CD4-positive, alpha-beta T cell treated with Interleukin-17A for 4 hours (primary cell): ENCODE measurements at places on chromosomes 2 and 18.

DNA sequence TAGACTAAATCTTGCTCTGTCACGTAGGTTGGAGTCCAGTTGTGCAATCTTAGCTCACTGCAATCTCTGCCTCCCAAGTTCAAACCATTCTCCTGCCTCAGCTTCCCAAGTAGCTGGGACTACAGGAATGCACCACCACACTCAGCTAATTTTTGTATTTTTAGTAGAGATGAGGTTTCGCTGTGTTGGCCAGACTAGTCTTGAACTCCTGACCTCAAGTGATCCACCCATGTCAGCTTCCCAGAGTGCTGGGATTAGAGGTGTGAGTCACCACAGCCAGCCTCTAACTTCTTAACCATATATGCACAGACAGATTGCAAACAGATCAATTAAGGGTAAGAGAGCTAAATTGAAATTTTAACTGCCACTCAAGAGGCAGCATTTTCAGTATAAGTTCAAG, 22.1 kb upstream of the CNGA3 start:
- DNase-seq, result no peak

DNA sequence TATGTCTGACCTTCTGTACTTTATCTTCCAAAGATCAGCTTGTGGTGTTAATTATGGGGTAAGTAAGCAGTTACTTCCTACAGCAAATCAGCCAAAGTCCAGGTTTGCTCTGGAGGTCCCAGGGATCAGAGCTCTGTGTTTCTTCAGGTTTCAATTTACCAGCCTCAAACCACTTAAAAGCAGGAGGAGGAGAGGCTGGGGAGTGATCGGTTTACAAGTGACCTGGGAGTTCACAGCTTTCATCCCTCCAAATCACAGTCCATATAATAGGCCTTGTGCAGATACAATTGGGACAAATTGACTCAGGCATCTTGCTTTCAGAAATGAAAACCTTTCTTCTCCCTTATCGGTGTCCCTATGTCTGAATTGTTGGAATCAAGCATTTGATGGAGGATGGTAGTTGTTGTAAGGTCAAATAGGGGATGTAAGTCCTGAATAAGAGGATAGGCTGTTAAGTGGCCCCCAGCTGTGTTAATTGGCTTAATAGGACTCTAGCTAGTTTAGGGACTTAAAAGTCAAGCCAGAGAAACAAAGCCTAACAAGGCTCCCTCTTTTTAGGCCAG, 188.0 kb upstream of the NT5C1B start:
- no peak for DNase-seq

DNA sequence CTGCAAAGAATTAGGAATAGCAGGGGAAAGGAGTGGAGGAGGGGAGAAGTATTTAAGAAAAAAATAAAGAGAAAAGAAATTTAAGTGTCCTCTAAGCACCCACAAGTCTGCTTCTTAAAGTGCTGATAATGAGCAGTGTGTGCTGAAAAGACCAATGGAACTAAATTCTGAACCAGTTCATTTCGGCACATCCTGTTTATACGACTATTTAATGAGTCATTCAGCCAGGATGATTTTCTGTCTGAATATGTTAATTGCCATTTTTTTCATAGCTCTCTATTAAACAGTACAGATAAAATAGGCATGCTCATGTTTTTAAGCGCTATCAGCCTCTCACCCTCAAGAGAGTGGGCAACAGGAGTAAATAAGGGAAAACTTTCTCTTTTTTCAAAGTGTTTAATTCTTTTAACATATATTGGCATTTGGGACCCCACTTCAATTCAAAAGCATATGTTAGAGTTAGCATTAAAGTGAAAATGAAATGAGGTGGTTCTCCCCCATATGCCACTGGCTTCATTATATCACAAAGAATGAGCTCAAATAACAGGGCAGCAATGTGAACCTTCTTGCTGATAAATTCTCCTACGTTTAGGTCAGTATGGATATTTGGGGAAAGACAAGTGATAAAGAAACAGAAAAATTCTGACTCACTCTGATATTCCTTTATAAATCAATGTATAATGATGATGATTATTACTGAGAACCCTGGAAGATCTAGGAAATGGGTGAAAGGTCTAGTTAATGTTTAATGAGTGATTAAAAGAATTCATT, 87.5 kb downstream of the TCF4 start:
- no peak for DNase-seq

- no peak for DNase-seq
These were observed 32.4 kb upstream of the PPM1B start for GRCh38 chr2:44136252-44136651.

DNA sequence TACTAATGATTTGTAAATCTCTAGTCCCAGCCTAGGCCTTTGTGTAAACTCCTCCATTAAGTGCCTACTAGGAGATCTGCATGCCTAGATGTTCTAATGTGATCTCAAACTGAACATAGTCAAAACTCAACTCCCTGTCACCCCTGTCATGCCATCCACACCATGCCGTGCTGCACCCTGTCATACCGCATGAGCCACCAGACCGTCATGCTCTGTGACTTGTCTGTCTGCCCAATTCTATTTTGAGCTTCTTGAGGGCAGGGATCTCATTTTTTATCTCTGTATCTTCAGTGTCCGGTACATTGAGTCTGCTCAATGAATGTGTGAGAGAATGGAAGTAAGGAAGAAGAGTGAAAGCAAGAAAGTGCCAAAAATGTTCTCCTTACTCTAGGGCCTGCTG, 35.5 kb downstream of the GREB1L start:
- no peak for DNase-seq

DNA sequence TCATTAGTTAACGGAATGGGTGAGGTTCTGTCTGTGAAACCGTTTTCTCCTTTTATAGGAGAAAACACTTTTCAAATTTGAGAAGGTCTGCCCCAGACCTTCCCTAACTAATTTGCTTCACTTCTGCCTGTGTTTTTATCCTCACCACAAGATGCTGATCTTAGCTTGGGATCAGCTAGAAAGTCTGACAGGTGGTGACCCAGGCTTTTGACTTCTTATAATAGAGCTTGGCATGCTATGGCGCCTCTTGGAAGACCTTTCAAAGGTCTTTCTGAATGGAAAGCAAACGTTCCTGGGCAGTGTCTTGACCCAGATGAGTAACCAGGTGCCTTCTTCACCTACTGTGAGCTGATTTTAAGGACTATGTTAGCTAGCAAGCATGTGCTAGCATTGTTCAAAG, 91.4 kb downstream of the LYPD6 start:
- no peak for DNase-seq

GRCh38 chr2:200446612-200447011, 63.3 kb downstream of the KCTD18 start:
- no peak for DNase-seq

DNA sequence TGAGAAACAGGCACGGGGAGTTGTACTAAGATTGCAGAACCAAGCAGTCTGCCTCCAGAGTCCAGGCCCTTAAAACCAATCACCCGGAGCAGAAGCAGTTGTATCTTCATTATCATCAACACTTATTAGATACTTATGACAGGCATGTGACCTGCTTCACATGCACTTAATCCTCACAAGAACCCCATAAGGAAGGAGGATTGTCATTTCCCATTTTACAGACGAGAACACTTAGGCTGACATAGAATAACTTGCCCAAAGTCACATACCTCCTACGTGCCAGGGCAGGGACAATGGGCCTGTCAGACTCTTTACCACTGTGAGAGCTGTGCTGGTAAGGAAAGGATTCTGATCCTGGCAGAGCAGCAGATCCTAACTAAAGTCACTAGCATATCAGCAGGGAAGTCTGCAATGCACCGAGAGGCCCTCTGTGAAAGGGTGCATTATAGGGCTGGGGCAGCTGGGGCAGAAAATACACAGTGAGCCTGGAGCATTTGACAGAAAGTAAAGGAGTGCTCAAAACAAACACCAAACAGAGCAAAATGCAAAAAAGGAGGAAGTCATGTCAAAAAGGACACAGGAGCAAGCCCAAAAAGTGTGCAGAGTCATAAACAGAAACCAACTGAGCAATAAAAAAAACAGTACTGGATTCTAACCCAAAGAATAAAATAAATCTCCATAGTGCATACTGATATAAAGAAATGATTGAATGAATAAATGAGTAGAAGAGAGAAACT, 55.9 kb upstream of the SP3 start:
- no peak for DNase-seq

- DNase-seq, result no peak
These were observed 187.5 kb upstream of the DTNA start for GRCh38 chr18:34522603-34523002.

DNA sequence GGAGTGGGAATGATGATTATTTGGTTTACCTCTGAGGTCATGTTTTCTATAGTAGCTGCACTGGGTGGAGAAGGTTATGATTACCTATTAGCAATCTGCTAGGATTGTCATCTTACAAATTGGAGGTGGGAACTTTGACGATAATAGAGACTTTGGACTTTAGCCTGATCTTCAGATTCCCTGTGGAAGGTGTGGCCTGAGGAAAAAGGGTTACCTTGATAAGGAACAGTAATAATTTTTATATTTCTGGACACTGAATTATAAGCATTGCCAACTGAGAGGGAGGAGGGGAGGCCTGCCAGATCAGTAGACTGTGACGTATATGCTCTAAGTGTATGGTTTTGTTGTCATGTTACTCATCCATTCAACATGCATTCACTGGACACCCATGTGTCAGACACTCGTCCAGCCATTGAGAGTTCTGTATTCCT, 183.4 kb upstream of the FOSL2 start:
- DNase-seq, result no peak

DNA sequence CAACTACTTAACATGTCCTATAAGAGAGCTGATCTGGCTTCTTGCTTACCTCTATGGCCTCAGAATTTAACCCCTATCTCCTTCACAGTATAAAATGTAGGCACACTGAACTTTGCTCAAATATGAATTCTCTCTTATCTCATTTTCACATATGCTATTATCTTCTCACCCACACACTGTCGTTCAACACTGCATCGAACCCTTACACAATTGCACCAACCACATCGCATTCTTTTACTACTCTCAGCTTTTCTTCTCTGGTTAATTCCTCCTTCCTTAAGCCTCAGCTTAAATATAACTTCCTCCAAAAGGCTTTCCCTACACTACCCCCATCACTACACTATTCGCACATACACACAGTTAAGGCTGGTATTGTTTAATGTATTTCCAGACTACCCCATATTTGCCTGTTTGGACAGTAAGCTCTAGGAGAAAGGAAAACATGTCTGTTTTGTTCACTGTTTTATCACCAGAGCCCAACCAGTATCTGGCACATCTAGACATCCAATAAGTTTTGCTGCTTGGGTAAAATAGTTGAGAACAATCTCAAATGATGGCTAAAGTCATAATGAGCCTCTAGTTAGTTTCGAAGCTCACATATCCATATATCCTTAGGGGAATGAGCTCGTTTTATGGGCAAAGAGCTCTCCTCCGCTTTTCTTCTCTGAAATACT, 47.7 kb downstream of the HIBCH start:
- no peak for DNase-seq

GRCh38 chr2:241870081-241870541, 582 bp downstream of the RTP5 start:
- no peak for DNase-seq
